Stimulated activated CD4-positive, alpha-beta T cell treated with anti-CD3 and anti-CD28 coated beads, Interleukin-4, amount 100 ng/mL, for 4 hours (primary cell): ENCODE measurements at places on chromosomes 7 and 10.

- no peak for DNase-seq
Measured at GRCh38 chr7:43530553-43531410, 52.1 kb upstream of the STK17A start.

DNA sequence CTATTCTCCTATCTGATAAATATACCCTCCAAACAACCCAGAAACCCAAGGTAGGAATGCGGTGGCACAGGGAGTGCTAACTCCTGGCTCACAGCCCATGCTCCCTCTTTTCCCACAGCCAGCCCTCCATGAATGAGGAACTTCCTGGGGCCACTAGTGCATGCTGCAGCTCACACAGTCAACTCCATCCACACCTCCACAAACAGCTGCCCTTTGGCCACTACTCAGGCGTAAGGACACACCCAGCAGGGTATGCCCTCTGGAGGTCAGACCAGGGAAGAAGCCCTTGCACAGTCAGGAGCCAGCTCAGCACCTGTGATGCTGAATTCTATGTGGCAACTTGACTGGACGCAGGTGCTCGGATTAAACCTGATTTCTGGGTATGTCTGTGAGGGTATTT lies 85.2 kb upstream of the PIK3CG start:
- DNase-seq, result no peak

- no peak for DNase-seq
Measured at GRCh38 chr7:15765753-15766152, 79.3 kb upstream of the MEOX2 start.

- no peak for DNase-seq
Measured at GRCh38 chr7:80187279-80187678, 52.6 kb downstream of the GNAI1 start.

DNA sequence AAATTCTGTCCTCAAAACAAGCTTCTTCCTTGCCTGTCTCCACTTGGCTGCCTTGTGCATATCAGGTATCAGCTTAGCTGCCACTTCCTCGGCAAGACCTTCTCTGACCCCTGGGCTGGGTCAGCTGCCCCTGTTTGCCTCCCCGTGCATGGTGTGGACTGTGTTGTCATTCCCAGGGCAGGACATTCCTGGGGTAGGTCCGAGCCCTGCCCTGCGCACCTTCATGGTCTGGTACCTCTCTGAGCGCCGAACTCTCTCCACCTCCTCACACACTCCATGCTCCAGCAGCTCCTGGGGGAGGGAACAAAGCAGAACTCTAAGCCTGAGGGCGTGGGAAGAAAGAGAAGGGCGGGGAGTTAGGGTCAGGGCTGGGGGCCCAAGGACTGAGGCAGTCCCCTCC lies 3.8 kb downstream of the POLM start:
- DNase-seq, result no peak

DNA sequence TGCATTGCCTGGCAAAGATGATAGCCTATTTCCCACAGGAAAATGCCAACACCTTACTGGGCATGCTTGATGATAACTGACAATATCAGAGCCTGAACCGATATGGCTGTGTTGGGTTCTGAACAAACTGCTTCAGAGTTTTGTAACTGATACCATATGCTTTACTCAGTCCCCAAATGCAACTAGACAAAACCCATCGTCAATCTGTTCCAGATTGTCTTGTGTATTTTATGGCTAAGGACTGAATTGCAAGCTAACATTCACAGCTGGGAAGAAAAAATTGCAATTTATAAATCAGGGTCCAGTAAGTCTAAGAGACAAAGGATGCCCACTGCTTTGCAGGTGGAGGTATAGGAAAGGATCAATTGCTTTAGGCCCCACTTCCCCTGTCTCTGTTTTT lies 116.8 kb upstream of the WNT16 start:
- DNase-seq, result no peak

GRCh38 chr7:42193471-42194129 lies 43.4 kb downstream of the GLI3 start:
- DNase-seq, result no peak

GRCh38 chr7:137820156-137820555 lies 26.6 kb downstream of the DGKI start:
- DNase-seq, result no peak

DNA sequence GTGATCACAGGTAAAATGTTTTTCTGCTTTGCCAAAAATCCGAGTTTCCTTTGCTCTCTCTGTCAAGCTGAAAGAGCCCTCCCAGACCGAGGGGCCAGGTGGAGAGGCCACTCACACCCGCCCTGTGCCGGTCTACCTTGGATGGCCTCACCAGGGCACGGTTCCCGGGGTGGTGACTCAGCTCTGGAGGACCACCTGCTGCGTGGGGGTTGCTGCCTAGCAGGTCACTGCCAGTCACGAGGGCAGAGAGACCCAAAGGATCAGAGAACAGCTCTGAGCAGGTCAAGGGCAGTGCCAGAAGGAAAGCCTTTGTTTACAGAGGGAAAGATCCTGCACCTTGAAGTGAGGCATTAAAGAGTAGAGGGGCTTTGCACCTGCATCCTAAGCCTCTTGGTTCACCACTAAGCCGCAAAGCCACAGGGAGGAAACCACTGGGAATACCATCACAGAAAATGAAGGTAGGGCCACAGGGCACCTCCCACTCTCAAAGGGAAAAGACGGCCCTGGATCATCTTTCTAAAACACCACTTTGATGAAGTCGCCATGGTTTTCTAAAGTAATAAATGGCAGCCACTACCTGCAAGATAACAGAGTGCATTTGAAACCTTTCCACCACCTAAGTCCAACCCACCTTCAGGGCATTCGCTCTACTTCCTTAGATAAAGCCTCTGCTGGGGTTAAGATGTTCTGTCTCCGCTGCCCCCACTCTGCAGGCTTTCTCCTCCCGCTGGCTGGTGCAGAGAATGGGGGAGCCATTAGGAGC lies 160.3 kb upstream of the KLF14 start:
- no peak for DNase-seq

- DNase-seq, result peak; percentile 5
Measured at GRCh38 chr7:33191340-33191739, 62.0 kb downstream of the BBS9 start.

DNA sequence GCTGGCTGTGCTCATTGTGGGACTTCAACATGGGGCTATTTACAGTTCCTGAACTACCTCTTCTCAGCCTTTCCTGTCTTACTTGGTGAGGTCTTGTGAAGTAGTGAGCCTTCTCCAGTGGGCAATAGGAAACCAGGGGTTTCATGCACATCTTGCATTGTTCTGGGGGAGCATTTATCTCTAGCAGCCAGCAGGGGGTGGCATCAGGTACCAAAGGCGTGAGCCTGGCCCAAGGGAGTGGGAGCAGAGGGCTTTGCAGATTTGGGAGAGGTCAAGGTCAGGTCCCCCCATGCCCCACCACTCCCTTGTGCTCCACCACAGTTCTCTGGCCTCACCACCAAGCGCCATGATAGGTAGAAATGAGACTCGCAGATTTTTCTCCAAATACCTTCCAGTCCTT lies 85.4 kb upstream of the NPTX2 start:
- DNase-seq, result no peak

DNA sequence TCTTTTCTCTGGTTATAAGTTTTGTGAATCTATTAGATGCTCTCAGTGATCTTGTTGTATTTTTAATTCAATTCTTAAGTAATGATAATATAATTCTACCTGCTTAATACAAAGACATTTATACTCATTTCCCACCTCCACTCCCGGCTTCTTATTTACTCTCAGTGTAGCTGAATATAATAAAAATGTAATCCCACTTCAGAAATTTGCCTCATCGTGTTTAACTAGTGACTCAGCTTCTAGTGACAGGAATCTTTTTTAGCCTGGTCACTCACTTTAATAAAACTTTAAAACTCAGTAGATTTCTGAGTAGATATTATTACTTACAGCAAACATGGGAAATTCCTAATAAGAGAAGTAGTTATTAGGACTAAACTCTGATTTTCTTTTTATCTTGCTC lies 1506.2 kb upstream of the LRRTM3 start:
- DNase-seq, result no peak

DNA sequence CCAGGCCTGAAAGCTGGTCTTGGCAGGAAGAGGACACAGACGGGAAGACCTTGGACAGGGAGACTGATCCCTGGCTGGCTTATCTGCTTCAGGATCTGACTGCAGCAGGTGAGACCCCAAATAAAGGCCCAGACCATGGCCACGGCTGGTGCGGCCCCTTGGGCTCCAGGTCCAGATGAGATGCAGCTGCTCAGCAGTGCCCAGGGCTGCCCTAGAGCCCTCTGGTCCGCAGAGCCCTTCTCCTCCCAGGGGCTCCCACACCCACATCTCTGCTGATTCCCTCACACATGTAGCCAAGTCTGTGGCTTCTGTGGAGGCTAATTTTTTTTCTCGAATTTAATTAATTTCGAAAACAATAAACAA lies 46.3 kb downstream of the VIPR2 start:
- no peak for DNase-seq

GRCh38 chr10:63241841-63242281 lies 108.7 kb downstream of the NRBF2 start:
- DNase-seq, result no peak

DNA sequence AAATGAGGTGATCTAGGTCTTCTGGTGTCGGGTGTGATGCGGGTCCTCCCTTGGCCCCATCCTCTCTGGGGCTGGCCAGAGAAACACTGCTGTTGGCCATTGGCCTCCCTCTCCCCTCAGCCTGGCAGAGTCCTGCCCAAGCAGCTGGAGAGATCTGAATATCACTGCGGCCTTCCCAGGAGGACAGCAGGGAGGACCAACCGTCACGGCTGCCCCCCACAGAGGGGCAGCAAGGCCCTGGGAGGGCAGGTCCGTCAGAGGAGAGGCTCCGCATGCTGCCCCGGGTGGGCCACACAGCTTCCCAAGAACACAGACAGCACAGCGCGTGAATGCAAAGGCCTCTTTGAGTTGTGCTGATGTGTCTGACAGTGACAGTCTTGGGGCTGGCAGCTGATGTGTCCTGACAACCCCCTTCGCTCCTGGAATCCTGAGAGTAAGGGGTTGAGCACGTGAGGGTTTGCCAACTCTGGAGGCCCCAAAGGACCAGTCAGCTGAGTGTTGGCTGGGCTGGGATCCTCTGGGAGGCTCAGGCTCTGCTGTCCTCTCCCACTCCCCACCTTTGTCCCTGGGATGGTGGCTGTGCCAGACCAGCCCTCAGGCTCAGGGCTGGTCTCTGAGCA lies 132.5 kb upstream of the UNC5B start:
- DNase-seq, result no peak

DNA sequence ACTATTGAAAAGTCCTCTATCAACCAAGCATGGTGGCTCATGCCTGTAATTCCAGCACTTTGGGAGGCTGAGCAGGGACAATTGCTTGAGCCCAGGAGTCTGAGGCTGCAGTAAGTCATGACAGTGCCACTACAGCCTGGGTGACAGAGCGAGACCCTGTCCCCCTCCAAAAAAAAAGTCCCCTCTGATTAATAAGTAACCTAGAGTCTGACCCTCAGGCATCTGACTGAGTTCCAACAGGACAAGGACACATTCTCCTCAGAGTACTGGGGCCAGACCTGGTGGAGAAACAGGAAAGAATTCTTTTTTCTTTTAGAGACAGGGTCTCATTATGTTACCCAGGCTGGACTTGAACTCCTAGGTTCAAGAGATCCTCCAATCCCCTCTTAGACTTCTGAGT lies 10.0 kb downstream of the MORN4 start:
- no peak for DNase-seq

DNA sequence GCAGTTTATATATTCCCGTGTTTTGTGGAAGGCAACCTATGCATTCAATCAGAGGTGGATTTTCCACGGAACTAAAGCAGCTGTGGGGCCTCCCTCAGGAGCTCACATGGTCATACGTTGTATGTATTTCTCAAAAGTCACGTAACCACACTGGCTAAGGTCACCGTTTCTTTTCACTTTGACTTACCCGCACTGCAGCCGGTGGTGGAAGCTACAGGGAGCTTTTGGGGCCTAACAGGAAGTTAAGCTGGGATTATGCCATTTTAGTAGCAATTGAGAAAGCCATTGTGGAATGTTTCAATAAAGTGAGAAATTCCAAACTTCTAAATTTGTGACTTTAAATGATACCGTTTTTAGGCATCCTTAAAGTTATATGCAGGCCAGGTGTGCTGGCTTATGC lies 111.2 kb upstream of the KLF6 start:
- DNase-seq, result no peak

DNA sequence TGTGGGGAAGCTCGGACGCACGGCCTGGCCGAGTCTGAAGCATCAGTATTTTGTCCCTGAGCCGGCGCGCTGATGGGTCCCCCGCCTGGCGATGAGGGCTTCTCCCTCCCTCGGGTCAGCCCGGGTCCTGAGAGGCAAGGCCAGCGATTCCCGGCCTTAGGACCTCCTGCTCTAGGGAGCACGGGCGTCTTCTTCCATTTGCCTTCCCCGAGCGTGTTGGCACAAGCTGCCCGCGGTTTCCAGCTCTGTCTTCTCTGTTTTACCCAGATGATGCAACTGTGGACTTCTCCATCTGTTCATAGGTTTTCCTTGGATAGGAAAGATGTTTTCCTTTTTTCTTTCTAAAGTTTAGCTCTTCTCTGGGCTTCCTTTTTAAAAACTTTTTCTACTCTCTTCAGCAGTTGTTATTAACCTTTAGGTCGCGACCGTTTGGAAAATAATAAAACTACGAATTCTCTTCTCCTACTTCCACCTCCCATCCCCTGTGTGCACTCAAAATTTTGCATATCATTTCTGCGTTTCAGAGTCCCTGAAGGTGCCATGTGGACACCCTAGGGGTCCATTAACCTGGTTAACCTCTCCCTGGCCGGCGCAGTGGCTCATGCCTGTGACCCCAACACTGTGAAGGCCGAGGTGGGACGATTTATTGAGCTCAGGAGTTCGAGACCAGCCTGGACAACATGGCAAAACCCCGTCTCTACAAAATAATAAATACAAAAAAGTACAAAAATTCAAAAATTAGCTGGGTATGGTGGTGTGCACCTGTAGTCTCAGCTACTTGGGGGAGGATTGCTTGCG lies 1.4 kb upstream of the SLC25A28 start:
- DNase-seq, result no peak

DNA sequence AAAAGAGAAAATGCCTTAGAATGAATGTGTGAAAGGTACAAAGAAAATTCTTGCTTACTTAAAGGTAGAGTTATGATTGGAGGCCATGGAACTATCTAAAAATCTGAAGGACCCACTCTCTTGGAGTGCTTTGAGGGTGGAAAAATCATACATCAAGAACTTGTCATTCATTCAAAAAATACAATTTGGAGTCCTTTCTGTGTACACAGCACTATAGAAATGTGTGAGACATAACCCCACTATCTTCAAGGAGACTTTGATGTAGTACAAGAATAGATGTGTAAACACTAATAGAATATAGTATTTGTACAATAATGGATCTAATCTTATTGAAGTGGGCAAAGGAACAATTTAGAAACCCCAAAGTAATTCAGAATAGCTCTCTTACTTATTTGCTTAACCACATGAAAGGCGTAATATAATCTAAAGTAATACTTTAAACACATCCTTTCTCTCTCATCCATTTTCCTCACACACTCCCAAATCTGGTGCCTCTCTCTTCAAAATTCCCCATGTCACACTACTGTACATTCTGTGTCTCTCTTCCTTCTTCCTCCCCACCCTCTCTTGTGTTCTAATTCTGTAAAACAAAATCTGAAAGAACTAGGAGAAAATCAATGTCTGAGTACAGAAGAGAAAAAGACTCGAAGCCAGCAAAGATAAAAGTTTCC lies 166.7 kb downstream of the DNAJB9 start:
- no peak for DNase-seq
